ENCODE measurements at places on chromosomes 6 and 20.

DNA sequence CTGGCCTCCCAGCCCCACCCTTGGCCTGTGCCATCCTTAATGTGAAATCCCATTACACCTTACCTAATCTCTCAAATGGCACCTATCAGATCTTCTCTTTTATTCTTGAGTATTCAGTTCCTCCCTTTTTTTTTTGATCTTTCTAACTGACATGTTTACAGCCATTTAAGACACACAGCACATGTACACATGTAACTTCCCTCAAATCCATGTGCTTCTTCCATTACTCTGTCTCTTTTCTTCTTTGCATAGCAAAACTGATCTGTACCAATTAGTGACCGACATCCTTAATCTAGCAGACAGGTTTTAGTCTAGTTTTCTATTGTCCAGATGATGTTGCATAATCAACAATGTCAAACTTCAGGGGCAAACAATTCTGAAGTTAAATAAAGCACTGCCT lies 413.8 kb upstream of the FLRT3 start:
- DNase-seq, result no peak

- no peak for DNase-seq
These were observed 30.2 kb upstream of the IL17A start for GRCh38 chr6:52155791-52156576.

DNA sequence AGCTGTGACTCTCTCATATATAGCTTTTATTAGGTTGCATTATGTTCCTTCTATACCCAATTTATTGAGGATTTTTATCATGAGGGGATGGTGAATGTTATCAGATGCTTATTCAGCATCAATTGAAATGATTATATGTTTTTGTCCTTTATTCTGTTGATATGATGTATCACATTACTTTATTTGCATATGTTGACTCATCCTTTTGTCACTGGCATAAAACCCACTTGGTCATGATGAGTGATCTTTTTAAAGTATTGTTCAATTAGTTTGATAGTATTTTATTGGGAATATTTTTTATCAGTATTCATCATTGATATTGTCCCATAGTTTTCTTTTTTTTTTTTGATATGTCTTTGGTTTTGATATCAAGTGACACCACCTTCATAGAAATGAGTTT lies 529.9 kb downstream of the MMUT start:
- DNase-seq, result no peak

- DNase-seq, result no peak
These were observed 24.6 kb upstream of the TRPC4AP start for GRCh38 chr20:35117196-35117595.

DNA sequence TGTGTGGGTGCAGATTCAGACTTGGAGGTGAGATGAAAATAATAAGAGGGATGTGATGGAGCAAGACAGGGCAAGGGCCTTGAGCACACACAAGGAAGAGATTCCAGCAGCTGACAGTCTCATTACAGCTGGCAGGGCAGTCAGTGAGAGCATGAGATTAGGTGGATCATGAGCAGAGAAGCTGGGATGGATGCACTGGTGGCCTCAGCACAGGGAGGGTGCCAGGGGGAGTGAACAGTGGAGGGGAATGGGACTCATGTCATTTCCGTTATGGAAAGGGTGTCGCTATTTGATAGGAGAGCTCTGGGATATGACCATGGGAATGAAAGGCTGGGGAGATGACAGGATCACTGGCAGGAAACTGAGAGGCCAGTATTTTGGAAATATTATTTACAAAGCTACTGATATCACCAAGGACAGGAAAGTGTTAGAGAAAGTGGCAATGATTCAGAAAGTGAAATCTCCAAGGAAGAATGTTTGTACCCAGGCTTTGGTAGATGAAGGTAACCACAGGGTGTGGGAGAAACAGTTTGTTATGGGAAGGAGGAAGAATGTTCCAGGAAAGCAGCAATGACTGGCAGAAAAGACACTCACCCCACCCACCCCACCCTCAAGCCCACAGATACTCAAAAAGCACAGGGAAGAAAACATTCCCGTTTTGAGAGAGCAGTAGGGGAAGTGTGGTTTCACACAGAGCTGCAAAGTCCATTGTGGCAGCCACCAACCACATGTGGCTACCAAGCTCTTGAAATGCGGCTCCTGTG lies 214.7 kb upstream of the PROKR2 start:
- DNase-seq, result no peak
